Camera-type eye (tissue), 1 donor: ENCODE measurements at places on chromosomes 7 and 10. TPM values are rescaled to one million over a fixed set of nuclear protein-coding genes. Genes with fewer than 3 reads are reported as not detected.

The NACAD gene
- total RNA-seq: 8.9 TPM

The WEE2 gene
- 0.27 TPM for total RNA-seq

The KLF14 gene
- 0.16 TPM for total RNA-seq

The CASP2 gene
- 36.0 TPM for total RNA-seq

The TEX36 gene
- total RNA-seq: not detected

The CALY gene
- total RNA-seq: 3.0 TPM

The HOXA10 gene
- total RNA-seq: not detected

The BCL7B gene
- 15.7 TPM for total RNA-seq

The FAM25A gene
- total RNA-seq: not detected

The MYO1G gene
- 1.0 TPM for total RNA-seq

The RNLS gene
- 14.6 TPM for total RNA-seq

The CACNB2 gene
- total RNA-seq: 31.2 TPM

The GIMAP4 gene
- 22.5 TPM for total RNA-seq

The VTI1A gene
- total RNA-seq: 110 TPM
